ENCODE measurements at places on chromosomes 1 and 21. TPM values are rescaled to one million over a fixed set of nuclear protein-coding genes. Genes with fewer than 3 reads are reported as not detected.

SPOCD1 gene
- total RNA-seq: 42.2 TPM

DMRTA2 gene
- total RNA-seq: not detected

LMX1A gene
- not detected for total RNA-seq

TPTE gene
- total RNA-seq: not detected

GBP5 gene
- total RNA-seq: not detected

CFAP45 gene
- 0.72 TPM for total RNA-seq

CFAP126 gene
- not detected for total RNA-seq

ADGRL2 gene
- 36.9 TPM for total RNA-seq

B3GALT5 gene
- 0.18 TPM for total RNA-seq

FLG2 gene
- not detected for total RNA-seq

RNF186 gene
- total RNA-seq: not detected

HUNK gene
- total RNA-seq: 1.1 TPM

AKIRIN1 gene
- total RNA-seq: 63.9 TPM

NRIP1 gene
- total RNA-seq: 73.8 TPM

RGL1 gene
- 7.5 TPM for total RNA-seq

TMEM240 gene
- 1.1 TPM for total RNA-seq

FAM163A gene
- total RNA-seq: not detected

SIM2 gene
- 1.9 TPM for total RNA-seq

KRTAP19-6 gene
- not detected for total RNA-seq

FPGT gene
- total RNA-seq: 23.6 TPM

S100A7 gene
- total RNA-seq: not detected

AK5 gene
- 54.7 TPM for total RNA-seq

MMP23B gene
- total RNA-seq: 1.1 TPM

OMA1 gene
- 5.9 TPM for total RNA-seq

TP73 gene
- not detected for total RNA-seq

OVAAL gene
- not detected for total RNA-seq

OLFM3 gene
- not detected for total RNA-seq

SPATA46 gene
- total RNA-seq: not detected

RPS6KA1 gene
- 4.2 TPM for total RNA-seq

RIMS3 gene
- total RNA-seq: 0.28 TPM

ADGRL4 gene
- total RNA-seq: 3.2 TPM

DUSP10 gene
- total RNA-seq: 59.1 TPM

AADACL3 gene
- not detected for total RNA-seq

ESRRG gene
- 0.56 TPM for total RNA-seq

SLFNL1 gene
- total RNA-seq: under 0.01 TPM

XCL2 gene
- not detected for total RNA-seq

PCP4L1 gene
- total RNA-seq: not detected

All from IMR-90 (cell line).